ENCODE measurements at places on chromosomes 2 and 18.
A peak's percentile ranks its signal among the peaks of the same experiment; 100 is the strongest.

DNA sequence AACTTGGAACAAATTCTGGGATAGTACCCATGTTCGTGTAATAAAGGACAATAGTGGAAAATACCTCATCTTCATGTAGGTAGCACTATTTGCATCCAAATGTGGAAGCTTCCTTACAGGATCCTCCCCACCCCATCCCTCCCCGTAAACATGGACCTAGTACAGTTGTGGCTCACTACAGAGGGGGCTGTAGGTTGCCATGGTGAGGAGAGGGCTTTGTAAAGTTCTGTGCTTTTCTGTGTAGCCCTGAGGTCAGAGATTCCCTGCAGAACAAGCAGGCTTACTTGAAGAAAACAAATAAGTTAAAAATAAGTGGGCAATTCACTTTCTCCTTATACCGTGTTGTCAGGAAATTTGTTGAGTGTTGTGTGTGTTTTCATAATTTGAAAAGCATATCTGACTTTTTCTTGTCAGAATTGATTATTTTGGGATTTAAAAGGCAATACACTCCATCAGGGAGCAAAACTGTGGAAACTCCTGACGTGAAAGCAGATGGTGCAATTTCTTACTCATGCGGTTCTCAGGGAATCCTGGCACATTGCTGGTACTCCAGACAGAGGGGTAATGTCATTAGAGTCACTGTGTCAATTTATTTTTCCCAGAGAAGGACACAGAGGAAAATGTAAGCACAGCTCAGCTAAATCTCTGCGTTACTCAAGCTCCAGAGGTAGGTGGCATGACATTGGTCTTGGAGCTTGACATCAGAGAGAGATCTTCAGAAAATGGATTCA, 174.2 kb upstream of the LHCGR start:
- no peak for DNase-seq

- DNase-seq: no peak
These were observed 146.6 kb upstream of the REV1 start for GRCh38 chr2:99636144-99637034.

DNA sequence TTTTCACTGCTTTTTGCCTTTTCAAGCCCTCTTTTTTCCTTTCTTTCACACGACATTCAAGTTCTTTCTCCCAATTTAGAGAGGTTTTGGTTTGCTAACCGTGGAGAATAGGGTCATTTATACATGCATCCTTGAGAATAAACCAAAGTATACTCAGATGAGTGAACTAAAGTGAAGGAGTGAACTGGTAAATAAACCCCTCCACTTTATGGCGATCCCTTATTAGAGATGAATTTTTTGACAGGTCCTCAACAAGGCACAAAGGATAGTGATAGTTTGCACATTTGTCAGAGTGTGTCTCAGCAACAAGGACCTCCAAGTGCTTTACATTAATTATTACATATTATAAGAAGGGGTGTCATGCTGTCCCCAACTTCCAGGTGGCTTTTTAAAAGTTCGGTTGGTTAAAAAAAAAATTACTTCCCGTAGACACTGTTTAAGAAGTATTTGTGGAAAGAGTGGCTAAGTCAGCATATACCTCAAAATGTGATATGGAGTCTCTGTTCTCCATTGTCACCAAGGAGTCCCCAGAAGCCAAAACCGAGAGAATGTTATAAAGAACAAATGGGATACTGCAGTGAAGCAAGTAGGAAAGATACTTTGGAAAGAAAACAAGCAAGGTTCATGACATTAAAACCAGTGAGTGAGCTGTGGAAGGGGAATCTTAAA, 1.7 kb upstream of the SLC40A1 start:
- DNase-seq: no peak

- no peak for DNase-seq
These were observed 64.4 kb downstream of the COL5A2 start for GRCh38 chr2:189115126-189115525.

DNA sequence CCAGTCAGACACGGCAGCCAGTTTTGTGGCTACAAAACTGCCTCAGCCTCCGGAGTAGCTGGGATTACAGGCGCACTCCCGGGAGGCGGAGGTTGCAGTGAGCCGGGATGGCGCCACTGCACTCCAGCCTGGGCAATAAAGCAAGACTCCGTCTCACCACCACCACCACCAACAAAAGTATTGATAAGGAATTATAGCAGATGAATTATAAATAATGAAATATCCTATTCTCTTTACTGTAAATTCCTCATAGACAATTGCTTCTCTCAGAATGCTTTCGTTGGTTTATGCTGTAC, 1.4 kb upstream of the FAM161A start:
- no peak for DNase-seq

DNA sequence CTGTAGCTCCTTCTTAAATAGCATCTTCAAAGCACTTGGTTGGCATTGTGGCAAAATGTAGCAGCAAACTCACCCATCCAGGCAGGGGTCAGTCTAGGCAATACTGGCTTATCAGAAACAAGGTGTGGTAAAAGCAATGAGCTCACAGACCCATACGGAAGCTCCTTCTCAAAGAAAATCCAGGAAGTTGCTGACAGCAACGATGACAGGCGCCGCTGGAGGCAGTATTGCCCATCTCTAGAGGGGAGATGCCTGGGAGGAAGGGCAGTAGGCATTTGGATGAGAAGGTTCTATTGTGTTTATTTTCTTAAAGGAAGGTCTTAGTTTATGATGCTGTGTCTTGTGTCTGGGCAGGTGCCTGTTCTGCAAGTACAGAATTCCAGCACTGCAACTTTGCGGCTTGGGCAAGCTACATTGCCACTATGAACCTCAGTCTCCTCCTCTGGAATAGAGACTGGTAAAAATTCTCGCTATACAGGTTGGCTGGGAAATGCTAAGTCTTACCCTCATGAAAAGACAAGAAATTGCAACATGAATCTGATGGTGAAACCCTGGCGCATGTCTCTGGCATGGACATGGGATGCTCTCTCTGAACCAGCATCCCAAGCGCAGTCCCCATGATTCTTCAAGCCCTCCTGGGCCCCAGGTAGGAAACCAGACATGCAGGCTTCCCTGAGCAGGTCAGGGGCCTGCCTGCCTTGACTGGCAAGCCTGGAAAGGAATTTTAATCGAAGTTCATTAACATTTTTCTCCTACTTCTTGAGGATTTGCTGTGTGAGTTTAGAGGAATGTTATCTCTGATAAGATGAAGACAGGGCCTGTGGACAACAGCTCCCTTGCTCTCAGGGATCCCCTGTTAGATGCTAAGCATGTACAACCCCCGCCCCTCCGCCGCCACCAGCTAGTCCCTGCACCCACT, 156.0 kb downstream of the TFCP2L1 start:
- DNase-seq: peak; percentile 25
